ENCODE measurements at places on chromosomes 12 and 14. TPM values are rescaled to one million over a fixed set of nuclear protein-coding genes. Genes with fewer than 3 reads are reported as not detected.

DNA sequence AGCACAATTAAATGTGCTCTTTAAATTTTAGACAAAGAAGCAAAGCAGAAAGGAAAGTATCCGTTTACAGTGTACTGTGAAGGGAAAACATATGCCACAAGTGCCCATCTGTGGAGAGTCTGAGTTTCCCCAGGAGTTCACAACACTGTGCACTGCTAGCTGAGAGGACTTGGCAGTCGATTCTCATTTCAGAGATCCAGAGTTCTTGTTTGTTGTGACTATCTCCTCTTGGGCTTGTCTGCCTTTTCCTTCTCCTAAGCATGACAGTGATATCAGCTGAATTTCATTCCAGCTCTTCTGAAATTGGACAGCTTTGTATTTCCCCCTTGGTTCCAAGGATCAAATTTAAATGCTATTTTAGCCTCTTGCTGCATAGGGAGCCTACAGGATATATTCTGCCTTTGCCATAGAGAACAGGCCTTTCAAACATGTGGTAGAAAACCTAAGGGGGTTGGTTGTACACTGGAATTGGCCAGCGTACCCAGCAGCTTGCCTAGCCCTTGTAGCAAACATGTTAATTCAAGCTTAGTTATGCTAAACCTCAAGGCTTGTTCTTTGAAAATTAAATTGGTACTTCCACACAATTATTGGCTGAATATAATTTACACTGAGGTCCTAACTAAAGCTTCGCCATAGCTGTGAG lies 259.2 kb upstream of the NOVA1 start:
- no peak for DNase-seq

DNA sequence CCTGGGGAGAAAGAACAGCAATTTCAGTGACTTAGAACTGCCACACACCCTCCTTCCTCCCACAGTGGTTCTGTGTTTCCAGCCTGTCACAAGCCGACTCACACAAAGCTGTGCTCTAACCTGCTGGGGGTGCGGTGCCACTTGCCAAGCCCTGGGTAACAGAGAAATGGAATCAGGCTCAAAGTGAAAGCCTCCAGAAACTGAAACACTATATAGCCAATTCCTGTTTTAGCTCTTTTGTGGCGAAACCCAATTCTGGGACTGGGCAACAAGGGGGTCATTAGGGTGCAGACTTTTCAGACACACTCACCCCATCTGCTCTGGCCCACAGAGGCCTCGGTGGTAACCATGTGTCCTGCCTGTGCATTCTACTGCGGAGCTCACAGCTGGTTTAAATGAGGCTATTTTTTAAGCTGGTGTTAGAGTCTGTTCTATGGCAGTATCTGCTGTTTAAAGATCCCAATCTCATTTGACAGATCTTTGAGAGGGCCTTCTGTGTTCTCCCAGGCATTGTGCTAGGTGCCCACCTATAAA lies 15.2 kb upstream of the ACTR6 start:
- DNase-seq, result no peak

Gene AJUBA
- total RNA-seq, result 3.1 TPM

Gene HCAR2
- total RNA-seq, result 0.18 TPM

Gene GARIN6
- not detected for total RNA-seq

Measured in stomach (tissue), 19 donors.